Fibroblast of skin of back (primary cell): ENCODE measurements at places on chromosomes 12 and 14.

DNA sequence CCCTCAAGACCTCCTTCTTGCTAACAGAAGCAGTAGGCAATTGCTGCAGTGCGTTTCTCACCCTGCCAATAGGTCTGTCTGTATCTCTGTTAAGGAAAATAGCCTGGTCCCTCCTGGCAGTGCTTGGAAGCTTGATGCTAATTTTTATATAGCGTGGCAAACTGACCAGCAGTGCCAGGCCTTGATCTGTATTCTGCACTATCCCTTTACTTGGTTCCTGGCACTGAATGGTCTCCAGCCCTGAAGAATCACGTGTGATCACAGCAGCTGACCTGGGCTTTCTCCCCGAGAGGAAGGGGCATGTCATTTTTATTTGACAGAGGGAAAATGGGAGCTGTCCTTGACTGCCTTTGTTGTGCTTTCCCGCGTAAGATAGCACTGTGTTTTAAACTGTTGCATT is 48.7 kb upstream of the TRAF3 start:
- no peak for DNase-seq

GRCh38 chr12:113390064-113391043 is 13.3 kb downstream of the SDS start:
- no peak for DNase-seq

- DNase-seq: no peak
Measured at GRCh38 chr14:28061006-28061405, 705.6 kb upstream of the FOXG1 start.

DNA sequence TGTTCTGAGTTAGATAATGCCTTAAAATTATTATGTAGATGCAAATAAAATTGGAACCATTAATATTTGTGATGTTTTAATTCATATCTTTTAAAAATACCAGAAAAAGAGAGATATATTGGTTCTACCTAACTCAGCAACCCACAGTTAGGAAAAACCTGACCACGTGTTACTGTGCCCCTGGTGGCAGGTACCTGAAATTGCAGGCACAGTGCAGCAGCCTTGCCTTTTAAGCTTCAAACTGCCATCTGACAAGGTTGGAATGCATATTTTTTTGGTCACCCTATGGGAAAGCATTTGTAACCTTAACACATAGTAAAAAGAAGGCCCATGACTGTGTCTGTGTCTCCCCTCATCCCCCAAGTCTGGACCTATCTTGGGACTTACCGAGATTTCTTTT is 109.4 kb upstream of the NOS1 start:
- no peak for DNase-seq

DNA sequence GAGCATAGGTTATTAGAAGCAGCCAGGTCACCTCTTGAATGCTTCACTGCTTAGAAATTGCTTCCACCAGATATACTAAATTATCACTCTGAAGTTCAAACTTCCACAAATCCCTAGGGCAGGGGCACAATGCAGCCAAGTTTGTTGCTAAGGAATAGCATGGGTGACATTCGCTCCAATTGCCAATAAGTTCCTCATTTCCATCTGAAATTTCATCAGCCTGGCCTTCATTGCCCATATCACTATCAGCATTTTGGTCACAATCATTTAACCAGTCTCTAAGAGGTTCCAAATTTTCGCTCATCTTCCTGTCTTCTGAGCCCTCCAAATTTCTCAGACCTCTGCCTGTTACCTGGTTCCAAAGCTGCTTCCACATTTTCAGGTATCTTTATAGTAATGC is 356.1 kb downstream of the DAD1 start:
- no peak for DNase-seq

GRCh38 chr14:82855912-82856391 is 1322.3 kb upstream of the SEL1L start:
- peak; percentile 56 for DNase-seq

DNA sequence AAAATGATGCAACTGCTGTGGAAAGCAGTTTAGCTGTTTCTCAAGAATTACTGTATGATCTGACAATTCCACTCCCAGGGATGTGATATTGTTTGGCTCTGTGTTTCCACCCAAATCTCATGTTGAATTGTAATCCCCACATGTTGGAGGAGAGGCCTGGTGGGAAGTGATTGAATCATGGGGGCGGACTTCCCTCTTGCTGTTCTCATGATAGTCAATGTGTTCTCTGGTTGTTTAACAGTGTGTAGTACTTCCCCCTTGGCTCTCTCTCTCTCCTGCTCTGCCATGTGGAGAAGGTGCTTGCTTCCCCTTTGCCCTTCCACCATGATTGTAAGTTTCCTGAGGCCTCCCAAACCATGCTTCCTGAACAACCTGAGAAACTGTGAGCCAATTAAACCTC is 93.4 kb upstream of the CPM start:
- no peak for DNase-seq

GRCh38 chr14:94936401-94936892 is 166.5 kb upstream of the GSC start:
- peak; percentile 73 for DNase-seq

DNA sequence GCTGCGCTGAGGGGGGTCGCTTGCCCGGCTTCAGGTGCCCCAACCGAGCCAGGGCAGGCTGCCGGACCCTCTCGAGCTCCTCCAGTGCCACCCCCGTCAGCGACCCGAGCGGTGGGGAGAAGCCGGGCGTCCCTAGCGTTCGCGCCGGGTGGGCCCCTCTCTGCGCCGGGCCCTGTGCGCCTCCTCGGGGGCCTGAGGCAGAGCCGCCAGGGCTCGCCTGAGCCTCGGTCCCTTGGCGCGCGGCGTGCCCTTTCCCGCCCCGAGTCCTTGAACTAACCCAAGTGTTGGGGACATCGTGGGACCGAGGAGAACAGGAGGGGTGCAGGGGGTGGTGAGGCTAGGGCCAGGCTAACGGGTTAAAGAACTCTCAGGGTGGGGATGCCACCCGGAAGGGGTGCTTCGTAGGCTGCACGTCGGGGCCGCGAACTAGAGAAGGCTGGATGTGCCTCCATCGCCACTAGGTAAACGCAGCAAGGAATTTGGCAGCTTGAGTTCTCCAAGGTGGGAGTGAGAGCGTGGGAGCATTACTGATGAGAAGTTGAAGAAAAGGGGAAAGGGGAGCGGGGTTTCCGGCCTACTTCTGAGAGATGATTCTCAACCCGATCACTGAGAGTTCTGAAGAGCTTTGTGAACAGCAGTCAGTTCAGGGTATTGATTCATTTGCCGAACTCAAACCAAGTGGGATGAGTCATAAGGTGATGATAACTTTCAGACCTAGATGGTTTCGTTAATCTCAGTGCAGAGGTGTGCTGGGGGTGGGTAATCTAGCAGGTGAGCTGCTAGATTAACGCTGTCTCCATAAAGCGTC is 618 bp downstream of the RNF34 start:
- DNase-seq: peak; percentile 32

GRCh38 chr14:104795781-104796686 is 486 bp upstream of the AKT1 start:
- DNase-seq: peak; percentile 71

- DNase-seq: peak; percentile 99
Measured at GRCh38 chr12:22275843-22276242, 58.7 kb downstream of the ST8SIA1 start.

DNA sequence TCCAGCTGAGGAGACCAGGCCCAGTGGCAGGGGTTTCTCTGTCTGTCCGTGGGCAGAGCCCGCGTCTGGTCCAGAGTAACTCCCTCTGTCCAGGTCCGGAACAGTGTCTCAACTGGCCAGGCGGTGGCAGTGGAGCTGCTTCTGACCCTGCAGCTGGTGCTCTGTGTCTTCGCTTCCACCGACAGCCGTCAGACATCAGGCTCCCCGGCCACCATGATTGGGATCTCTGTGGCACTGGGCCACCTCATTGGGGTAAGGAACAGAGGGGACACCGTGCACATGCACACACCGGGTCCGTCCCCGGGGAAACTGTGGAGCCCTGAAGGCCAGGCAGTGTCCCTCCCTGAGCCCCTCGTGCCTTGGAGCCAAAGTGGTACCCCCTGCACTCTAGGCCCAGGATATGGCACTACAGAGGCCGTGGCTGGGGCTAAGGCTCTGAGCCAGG is 1.5 kb downstream of the AQP6 start:
- DNase-seq: peak; percentile 49

- DNase-seq: peak; percentile 17
Measured at GRCh38 chr12:78392918-78393317, 471.7 kb upstream of the SYT1 start.

- no peak for DNase-seq
Measured at GRCh38 chr12:97200181-97200580, 262.4 kb upstream of the RMST start.

DNA sequence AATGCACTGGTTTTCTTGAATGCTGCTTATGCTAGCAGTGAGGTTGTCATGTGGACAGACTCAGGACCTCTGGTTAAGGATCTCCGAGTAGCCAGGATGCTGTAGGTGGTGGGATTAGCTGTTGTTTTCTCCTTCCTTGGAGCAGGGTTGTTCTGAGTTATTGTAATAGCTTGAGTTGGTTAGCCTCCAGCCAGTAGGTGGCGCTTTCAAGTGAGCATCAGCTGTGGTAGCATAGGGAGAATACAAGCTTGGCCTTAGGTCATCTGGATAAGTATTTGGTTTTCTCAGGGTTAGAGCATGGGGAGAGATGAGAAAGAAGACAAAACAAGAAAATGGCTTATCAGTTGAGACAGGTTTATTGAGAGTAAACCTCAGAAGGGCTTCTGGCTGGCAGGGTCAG is 299.7 kb upstream of the FBXO33 start:
- DNase-seq: no peak

DNA sequence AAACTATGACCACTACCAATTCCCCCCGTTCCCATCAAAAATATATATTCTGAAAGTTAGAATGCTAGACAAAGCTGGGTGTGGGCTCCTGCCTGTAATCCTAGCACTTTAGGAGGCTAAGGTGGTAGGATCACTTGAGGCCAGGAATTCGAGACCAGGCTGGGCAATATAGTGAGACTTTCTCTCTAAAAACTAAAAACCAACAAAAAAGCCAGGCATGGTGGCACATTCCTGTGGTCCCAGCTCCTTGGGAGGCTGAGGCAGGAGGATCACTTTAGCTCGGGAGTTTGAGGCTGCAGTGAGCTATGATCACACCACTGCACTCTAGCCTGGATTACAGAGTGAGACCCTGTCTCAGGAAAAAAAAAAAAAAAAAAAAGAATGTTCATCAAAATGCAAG is 48.8 kb upstream of the COL2A1 start:
- no peak for DNase-seq

DNA sequence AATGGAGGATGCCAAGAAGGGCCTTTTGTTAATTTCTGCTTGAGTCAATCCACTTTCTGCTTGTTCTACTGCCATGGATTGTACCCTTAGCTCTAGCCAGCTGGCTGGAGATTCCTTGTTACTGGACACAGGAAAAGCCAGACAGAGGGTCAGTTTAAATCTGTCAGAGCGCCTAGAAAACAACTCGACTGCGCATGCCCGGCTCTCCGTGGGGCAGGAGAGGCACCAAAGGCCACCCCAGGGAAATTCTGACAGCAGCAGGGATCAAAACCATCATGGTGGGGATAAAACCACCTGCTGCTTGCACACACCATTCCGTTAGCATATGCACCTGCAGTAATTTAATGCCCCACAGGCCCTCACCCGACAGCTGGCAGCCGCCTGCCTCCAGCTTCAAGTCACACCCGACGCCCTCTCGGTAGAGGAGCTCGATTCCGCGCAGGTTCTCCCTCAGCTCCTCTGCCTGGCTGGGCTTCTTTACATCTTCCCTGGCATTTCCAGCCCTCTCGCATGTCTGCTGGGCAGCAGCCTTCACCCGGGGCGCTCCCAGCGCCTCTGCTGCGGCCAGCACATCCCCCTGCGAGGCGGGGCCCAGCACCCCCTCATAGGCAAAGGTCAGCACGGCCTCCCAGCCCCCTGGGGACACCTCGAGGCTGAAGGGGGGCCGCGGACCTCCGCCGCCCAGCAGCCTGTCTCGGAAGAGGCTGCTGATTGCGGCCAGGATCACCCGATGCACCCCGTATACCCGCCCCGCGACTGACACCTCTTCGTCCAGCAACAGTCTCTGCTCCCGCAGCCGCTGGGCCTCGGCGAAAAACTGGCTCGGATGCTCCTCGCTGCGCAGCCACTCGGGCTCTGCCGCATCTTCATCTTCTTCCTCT is 1.0 kb downstream of the KLHL33 start:
- no peak for DNase-seq

DNA sequence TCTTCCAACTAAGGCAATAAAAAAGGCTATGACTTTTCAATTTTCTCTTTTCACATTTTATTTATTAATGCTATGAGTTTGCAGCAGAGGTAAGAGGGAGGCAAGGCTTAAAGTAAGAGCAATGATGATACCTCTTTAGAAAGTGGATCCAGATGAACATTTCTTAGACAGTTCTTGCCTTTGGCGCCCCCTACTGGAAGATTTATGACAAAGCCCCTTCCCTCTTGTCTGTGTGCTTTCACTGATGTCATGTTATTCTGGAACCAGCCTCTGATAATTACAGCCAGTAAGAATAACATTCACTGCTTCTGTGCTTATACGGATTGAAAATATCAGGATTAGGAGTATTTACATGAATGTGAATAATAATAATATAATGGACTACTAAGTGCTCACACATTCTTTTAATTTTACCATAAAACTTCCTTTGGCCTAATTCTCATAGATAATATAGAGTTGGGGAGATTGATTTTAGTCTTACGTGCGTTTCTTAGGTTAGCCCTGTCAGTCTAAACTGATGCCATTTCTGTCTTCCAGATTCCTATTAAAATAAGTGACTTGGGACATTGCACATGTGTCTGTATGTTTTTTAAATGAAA is 1929.9 kb upstream of the SEL1L start:
- peak; percentile 73 for DNase-seq

DNA sequence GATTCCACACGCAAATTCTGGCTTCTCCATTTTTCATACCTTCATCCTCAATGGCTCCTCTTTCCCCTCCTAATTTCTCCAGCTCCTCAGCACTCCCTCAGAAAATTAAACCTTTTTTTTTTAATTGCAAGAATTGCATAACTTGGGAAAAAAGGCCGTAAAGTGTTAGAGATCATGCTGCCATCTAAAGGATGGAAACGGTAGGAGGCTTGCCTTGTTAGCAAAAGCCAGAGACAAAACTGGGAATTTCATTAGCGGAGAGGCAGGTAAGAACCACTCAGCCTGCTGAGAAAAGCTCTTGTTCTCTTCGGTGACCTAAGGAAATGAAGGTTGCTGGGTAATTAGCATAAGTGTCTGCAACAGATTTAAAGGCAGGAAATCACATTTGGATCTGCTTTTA is 204.3 kb downstream of the AEBP2 start:
- DNase-seq: peak; percentile 64

DNA sequence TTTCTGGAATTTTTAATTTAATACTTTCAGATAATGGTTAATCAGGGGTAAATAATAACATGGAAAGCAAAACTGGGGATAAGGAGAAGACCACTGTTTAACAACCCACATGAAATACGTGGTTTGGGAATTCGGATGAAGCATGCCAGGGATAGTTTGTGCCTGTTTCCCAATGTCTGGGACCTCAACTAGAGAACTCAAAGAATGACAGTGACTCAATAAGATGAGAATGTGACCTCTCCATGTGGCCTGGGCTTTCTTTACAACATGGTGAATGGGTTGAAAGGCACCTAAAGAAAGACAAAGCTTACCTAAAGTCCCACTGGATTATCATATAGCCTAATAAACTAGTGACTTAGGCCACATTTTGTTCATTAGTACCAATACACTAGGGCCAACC is 460.3 kb upstream of the LRFN5 start:
- peak; percentile 0 for DNase-seq
